ENCODE measurements at places on chromosomes 2 and 18. TPM values are rescaled to one million over a fixed set of nuclear protein-coding genes. Genes with fewer than 3 reads are reported as not detected.

DNA sequence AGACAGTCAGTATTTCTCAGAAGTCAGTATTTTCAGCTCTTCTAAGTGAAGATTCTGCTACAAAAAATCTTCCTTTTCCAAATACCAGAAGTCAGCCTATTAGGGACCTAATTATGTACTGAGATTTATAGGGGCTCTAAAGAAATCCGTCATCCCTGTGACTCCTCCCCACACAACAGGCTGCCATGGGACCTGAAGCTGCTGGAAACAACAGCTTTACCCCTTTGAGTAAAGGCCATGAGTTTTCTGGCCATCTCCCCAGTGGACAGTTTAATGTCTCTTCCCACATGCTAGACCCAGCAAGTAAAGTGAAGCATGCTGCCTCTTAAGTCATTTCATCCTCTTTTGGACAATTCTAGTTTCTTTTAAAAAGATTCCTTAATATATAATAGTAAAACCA, 255.7 kb upstream of the ACVR2A start:
- no peak for DNase-seq

DNA sequence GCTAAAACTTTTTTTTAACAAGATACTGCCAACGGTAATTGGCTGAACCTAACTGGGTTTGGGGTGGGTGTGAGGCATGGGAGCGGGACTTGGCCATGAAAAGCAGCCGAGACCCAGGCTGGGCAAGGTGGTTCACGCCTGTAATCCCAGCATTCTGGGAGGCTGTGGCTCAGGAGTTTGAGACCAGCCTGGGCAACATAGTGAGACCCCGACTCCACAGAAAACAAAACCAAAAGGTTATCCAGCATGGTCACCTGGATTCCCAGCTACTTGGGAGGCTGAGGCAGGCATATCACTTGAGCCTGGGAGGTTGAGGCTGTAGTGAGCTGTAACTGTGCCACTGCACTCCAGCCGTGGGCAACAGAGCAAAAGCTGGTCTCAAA, 11.0 kb upstream of the SEMA4C start:
- no peak for DNase-seq

DNA sequence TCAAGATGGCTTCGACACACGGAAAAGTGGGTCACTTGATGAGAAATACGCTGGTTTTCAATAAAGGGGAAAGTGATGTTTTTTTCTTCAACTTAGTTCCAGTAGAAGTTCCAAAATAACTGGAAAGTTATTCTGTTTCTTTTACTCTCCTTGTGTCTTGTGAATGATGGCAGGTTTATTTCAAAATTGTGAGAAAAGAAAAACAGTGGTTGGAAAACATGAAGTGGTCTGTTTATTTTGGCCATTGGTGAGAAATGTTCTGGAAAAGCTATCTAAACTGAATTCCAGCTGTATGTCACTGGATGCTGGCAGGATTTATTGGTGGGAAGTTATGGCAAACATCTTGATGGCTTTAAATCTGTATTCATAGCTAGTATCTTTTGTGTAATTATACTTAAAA, 484.1 kb downstream of the DCC start:
- DNase-seq: no peak

GRCh38 chr2:37477921-37478320, 133.5 kb downstream of the QPCT start:
- no peak for DNase-seq

DNA sequence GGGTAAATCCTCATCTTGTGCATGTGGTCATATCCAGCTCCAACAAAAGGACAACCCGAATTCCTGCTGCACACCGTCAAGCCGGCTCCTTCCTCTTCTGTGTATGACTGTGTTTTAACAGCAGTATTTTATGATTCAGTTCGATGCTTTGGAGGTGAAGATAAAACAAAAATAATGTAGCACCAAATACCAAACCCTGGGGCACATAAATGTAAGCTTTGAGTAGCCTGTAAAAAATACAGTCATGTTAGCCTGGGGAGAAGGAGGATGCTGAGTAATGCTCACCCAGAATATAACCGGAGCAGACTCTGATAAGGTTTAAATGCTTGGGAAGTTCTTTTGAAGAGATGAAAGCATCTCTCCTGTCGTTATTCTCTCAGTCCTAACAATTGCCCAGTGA, 225.0 kb downstream of the SUCLG1 start:
- DNase-seq: no peak

DNA sequence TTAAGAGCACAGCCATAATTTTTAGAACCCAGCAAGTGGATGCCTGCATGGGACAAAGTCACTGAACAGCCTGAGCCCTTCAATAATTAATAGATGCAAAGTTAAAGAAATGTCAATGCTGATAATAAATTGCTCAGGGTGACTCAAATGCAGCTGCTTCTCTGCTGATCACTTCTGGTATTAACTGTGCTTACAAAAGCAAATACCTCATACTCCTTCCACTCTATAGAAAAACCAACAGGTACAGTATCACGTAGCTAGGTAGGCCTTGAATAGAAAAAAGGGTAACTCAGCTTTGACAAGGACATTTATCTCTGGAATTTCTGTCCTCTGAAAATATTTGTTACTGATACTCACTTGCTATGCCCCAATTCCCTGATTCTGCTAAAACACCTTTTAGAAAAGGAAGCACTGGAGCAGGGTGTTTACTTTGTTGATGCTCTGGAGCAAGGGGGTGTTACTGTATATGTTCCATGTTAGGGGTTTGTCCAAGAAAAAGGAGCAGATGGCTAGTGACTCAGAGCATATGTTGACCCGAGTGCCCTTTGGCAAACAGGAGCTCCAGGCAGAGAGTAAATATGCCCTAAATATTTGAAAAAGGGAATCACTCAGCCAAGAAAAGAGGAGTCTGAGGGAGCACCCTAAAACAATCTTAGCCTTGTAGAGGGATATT, 59.1 kb upstream of the RTN4 start:
- DNase-seq: no peak

DNA sequence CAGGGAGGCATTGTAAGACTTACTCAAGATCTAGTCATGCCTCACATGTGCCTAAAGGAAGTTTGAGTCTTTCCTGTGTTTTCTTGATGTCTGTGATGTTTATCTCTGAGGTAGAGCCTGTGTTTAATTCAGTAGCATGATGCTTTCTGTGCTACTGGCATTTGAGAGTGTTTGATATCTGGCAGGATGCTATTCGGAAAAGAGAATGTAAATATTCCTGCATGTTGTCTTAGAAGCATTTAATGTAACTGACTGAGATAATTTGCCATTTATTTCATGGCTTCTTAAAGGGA, 58.8 kb downstream of the GREB1L start:
- no peak for DNase-seq

GRCh38 chr2:43171789-43172188, 54.6 kb downstream of the ZFP36L2 start:
- DNase-seq: no peak

DNA sequence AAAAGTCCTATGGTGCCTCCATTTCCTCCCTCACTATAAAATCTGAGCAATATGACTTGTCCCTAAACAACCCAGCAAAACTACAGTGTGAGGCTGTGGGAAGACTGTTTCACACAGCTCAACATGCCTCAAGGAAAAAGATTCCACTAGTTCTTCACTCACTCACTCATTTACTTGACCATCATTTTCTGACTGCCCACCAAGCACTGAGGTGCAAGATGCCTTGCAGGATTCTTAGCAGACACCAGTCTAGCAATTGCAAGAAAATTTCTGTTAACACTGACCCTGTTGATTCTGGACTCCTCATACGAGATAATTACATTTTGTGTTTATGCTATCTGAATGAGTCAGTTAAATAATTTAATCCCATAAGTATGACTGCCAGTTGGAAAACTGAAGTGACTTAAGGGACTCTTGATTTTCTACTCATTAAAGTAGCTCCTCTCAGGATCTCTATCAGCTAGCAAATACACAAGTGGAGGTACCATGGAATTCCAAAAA, 51.9 kb upstream of the PCBP1 start:
- no peak for DNase-seq

GRCh38 chr2:183028108-183028507, 10.1 kb downstream of the NCKAP1 start:
- no peak for DNase-seq

REEP1 gene
- total RNA-seq: 12.3 TPM

RESP18 gene
- total RNA-seq: not detected

ELOA2 gene
- total RNA-seq: not detected

CBLN2 gene
- total RNA-seq: 0.49 TPM

PAIP2B gene
- 4.9 TPM for total RNA-seq

NPPC gene
- not detected for total RNA-seq

PSMA8 gene
- not detected for total RNA-seq

NCKAP5 gene
- total RNA-seq: 2.4 TPM
